Stimulated activated CD4-positive, alpha-beta T cell treated with anti-CD3 and anti-CD28 coated beads, Interleukin-2, amount 100 ng/mL, for 4 hours (primary cell): ENCODE measurements at places on chromosomes 4 and X.

DNA sequence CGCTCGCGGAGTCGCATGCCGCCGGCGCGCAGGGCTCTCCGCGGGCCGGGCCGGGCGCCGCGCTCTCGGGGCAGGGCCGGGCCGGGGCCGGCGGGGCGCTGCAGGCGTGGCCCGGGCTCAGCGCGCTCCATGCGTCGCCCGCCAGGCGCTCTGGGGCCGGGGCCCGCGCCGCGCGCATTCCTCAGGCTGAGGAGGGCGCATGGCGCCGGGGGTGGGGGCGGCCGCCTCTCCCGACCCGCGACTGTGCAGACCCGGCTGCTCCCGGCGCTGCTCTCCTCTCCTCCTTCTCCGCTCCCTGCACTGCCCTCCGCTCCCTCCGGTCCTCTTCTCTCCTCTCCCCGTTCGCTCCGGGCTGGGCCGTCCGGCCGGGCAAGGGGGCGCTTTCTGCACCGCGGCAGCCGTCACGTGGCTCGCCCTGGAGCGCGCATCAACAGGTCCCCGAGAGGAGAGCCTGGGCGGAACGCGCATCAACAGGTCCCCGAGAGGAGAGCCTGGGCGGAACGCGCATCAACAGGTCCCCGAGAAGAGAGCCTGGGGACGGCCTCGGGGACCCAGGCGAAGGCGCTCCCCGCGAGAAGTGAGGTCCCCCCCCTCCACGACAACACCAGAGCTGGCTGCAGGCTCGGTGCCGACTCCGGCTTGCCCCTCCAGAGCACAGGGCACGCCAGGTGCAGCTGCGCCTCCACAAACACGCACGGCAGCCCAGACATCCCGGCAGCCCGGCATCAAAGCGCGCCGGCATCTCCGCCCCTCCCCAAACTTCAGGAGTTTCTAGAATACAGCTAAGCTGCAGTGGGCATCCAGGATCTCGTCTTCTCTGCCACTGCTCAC is 12.9 kb downstream of the PPP2R3B start:
- peak; percentile 31 for DNase-seq

DNA sequence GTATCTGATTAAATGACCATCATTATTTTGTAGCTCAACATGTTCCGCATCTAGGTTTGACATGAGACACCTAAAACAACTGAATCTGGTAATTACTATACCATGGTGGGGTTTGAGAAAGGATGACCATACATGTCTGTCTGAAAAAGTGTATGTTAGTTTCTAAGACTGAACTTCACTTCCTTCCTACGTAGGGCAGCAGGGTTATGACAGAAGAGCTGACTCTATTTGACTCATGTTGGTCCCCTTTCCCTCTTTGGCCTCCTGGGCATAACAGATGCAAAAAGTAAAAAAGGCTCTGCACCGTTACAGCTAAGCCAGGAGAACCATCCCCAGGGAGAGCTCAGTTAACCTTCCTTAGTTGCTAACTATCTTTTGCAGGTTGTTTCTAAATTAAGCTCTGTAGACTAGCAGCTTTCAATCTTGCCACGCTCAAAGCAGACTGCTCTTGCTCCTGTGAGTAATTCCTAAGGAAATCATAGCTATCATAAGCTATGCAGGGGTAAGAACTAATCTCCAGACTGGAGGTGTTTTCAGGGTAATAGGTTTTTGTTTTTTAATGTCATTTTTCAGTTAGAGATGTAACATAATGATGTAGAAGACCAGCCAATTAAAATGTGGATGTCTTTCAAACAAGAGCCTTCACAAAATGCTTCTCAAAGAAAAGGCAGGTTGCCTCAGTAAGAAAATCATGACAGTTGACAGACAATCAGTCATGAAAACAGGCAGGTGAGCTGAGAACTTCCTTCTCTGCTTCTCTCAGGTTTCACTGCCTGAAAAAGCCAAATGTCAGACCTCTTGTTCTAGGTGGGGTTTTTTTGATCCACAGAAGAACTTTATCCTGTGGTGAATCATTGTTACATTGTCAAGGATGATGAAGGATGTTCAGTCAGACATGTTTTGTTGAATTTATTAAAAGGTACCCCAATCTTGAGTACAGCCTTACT is 66.9 kb upstream of the DAPP1 start:
- DNase-seq = no peak

- no peak for DNase-seq
Measured at GRCh38 chr4:93217431-93217830, 611.1 kb upstream of the ATOH1 start.

GRCh38 chr4:180356766-180357165 is 1886.4 kb upstream of the TENM3 start:
- DNase-seq = no peak

GRCh38 chr4:168651374-168651773 is 154.5 kb downstream of the PALLD start:
- no peak for DNase-seq

GRCh38 chr4:75495476-75495875 is 18.7 kb downstream of the RCHY1 start:
- DNase-seq = no peak

DNA sequence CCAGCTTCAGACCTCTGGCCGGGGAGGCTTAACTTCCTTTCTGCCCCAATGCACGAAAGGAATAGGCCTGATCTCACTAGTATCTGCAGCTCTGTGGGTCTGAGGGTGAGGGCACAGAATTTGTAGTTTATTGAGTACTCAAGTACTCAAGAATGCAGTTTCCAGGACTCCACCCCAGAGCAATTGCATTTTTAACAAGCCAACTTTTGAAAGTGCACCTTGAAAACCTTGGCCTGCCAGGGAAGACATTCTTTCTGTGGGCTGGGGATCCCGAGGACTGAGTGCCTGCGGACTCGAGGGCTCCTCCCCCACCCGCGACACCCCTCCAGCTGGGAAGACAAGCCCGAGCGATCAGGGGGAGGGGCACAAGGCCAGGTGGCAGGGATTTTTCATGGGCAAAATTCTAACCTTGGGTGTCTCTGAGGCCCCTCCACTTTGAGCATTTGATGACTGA is 22.4 kb downstream of the RS1 start:
- DNase-seq = no peak

GRCh38 chrX:2513121-2513664 is 12.4 kb upstream of the DHRSX start:
- no peak for DNase-seq

DNA sequence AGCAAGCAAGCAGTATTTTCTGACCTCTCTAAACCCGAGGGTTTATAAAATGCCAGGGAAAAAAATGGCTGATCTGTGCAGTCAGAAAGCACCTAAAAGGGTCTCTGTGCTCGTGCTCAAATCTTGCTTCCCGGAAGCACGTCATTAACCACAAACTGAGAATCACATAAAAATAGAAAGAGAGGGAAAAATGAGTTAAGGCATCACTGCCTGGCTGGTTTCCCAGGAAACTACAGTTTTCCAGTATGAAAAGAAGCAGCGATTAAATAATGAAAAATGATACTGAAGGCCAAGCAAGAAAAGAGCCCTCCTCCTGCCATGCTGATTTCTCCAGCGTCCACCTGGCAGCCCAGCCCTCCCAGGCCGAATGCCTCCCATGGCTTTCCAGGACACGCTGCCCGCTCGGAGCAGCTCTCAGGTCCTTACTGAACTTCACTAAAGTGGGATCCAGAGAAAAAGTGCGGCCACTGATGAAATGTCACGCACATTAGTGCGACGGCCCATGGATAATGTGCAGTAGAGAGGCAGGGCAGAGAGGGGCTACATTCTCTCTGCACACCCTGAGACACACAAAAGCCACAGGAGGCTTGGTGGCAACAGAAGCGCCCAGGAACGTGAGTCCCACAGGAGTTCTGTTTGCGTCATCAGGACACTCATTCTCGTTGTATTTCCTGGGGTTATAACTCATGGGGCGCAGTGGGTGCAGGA is 80.4 kb downstream of the WFS1 start:
- DNase-seq = no peak

- DNase-seq = no peak
Measured at GRCh38 chrX:136227948-136228838, 23.0 kb downstream of the MAP7D3 start.

GRCh38 chr4:3313139-3313538 is 20.3 kb downstream of the RGS12 start:
- DNase-seq = no peak

DNA sequence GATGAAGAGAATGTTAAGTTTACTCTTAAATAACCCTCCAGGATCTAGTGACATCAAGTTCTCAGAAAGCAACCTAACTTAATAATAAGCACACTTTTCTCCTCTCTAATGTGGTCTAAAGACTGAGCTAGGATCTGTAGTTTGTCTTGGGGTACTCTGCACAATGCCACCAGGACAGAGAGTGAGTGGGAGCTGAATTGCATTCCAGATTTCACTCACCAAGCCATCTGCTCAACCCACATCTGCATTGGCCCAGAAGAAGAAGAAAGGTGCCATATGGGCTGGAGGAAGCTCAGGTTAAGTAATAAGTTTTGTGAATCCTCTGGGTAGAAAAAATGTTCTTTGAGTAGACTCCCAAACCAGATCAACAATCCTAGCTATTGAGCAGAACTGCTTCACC is 384.6 kb downstream of the PPP3CA start:
- DNase-seq = no peak

DNA sequence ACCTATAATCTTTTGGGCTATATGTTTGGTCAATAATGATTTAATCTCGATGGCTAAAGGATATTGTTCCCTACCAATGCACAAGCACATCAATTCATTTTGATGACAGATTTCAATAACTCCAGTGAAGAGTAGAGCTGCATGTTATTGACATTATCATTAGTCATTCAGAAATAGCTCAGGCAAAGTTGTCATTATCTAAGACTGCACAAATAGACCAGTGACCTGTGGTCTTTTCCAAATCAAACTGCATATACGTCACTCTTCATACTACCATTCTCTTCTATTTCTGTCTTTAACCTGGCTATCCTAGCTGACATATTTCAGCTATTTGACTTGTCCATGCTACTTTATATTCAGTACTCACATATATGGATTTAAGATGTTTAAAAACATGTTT is 1050.8 kb downstream of the C4orf33 start:
- no peak for DNase-seq

DNA sequence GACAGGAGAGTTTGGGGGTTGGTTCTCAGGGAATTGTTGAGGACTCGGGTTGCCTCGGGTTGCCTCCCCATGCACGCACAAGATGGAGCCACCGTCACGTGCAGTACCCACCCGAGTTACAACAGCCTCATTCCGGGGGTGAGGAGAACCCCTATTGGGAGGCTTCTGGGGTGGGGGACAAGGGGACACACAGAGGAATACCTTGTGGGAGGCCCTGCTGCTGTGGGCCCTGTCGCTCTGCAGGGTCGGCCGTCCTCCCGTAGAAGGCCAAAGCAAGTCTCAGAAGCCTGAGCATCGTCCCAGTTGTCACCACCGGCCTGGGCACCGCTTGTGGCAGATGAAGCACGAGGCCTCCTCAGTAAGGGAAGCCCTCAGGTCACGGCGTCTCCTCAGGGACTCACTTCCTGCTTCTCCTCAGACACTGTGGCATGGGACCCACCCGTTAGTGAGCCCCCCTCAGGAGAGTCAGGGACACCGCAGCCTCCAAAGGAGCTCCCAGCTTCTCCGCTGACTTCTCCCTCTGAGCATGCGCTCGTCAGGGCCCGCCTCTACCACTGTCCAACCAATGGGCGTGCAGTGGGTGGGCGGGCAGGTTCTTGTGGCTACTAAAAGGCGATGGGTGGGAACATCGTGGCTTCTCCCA is at the start of gene CT55:
Gene CT55 (minus strand): TSS at position 522 of the 643 bp plus-strand sequence. CDS start 227 bp downstream, at position 295.
- no peak for DNase-seq

GRCh38 chr4:89299153-89299791 is 8.3 kb downstream of the GPRIN3 start:
- no peak for DNase-seq

DNA sequence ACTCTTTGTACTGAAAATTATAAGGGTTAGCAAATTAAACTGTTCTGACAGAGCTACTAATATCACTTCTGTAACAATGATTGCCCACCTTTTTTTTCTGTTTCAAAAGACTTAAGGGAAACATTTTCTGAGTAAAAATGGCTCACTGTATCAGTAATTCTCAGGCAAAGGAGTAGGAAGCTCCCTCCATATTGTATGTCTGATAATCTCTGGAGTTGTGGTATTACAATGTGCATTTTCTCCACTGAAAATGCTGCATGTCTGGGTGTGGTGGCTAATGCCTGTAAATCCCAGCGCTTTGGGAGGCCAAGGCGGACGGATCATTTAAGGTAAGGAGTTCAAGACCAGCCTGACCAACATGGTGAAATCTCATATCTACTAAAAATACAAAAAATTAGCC is 4.4 kb upstream of the STAP1 start:
- DNase-seq = no peak

- no peak for DNase-seq
Measured at GRCh38 chrX:41086627-41086932, 1.3 kb downstream of the USP9X start.

DNA sequence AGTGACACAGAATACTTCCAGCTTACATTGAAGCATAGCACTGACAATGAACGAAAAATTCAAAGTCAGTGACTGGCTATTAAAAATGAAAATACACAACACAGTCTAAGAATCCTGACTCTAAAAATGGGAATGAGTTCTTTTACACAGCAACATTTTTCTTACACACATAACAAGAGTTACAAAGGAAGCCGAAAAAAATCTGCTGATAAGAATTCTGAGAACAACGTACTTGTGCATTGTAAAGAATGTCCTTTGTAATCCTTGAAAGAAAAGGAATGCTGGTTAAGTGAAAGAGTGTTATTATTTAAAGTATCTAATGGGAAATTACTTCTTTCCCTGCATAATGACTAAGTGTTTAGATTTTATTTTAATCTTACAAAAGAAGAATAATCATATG is 199.4 kb downstream of the PRDM5 start:
- no peak for DNase-seq

DNA sequence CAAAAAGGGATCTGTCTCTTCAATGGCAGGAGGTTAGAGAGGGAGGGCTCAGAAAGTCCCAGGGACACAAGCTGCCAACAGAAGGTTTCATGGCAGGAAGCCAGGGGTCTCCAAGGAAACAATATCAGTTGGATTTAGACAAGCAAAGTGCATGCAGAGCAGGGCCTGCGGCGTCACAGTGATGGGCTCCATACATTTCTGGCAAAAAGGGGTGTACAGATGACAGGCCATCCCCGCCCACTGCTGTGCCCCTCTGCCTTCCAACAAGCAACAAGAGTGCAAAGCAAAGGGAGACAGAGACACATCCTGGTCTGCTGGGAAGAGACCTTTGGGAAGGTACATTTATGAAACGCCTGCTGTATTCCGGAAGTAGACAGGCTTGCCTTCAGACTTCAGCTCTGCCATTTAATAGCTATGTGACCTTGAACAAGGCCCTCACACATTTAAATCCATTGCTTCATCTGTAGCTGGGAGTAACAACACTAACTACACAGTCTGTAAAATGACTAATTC is 121.2 kb downstream of the AFAP1 start:
- no peak for DNase-seq

- no peak for DNase-seq
Measured at GRCh38 chr4:185566425-185566824, 31.1 kb upstream of the PDLIM3 start.

- DNase-seq = no peak
Measured at GRCh38 chr4:1014291-1015167, 3.1 kb downstream of the FGFRL1 start.

DNA sequence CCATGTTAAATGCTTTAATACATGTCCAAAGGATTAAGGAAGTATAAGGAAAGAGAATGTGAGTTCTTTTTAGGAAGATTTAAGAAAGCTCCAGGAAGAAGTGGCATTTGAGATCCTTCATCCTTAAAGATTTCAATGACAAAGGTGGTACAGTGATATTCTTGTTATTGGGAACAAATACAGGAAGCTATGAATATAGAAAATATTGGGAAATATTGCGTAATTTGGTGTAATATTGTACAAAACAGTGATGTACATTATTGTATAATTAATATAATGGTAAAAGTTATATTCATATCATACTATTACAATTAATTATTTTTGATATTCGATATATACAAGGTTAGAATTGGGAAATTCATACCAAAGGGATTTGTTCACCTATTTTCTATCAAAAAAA is 937.9 kb downstream of the CCSER1 start:
- DNase-seq = no peak
